ENCODE measurements at places on chromosomes 2 and 18.

- no peak for DNase-seq
Observed at GRCh38 chr2:63053081-63053888, 2.7 kb downstream of the OTX1 start.

DNA sequence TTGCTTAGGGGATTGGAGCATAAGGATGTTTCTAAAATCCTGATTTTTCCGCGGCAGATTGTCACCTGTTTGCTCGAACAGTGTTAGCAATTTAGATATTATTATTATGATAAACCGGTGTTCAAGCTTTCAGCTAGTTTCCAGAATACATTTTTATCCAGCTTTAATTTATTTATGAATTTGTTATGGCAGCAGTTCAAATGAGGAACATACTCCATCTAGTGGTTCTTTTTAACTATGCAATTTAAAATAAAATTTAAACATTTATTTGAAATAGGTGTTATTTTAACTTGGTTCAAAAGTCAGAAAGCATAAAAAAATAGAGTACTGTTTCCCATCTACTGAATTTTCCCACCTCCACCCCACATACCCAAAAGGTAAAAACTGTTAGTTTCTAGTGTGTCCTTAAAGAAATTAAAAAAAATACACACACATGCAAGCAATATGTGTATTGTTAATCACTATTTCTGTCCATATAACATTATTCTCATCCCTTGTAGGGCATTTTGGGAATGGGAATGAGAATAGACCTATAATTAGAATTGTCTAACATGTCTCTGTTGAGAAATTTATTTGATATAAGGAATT, 23.2 kb downstream of the ACOXL start:
- no peak for DNase-seq

- no peak for DNase-seq
Observed at GRCh38 chr2:105315314-105315713, 14.2 kb downstream of the TGFBRAP1 start.

GRCh38 chr18:63145166-63145850, 174.3 kb downstream of the BCL2 start:
- no peak for DNase-seq

GRCh38 chr2:99598441-99598840, 108.6 kb upstream of the REV1 start:
- DNase-seq, result no peak

DNA sequence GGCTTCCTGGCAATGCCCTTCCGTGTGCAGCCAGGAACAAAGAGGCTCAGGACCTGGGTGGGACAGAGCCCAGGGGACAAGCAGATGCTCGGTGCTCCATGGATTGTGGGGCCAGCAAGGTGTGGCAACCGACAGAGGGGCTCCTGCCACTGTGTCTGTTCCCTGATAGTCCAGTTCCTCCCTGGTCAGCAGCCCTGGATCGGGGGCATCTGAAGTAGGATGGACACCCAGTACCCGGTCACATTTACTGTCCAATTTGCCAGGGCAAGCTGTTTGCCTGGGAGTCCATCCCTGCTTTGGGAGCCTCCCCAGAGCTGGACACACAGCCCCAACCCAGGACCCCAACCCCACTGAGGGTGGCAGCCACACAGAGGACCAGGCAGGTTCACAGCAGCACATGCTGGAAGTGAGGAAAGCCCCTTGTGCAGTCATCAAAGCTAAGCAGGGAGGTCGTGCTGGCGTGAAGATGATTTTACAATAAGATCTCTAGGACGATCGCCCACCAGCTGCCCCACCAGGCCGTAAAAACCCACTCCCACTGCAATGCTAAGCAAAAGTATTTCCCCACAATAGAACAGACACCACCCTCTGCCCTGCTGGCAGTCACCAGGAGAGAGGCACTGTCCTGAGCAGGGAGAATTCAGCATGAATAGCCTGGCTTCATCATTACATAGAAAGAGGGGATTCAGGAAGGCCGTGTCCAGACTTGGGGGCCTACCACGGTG, 141.7 kb downstream of the NDUFA10 start:
- DNase-seq, result no peak

DNA sequence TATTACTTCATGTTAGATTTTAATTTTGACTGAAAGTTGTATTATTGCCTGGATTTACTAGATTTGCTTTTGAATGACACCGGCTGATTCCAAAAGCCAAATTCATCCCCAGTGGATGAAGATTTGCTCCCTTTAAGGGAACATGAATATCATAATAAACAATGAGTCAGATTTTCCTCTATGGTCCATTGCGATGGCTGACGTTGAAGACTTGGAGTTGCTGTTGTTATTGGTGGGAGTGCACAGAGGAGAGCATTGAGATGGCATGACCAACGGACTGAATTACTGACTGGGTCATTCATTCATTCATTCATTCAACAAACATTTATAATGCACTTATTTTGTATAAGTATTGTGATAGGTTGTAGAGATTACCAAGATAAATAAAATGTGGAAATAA, 33.4 kb upstream of the LYPD1 start:
- DNase-seq, result no peak

GRCh38 chr2:43212931-43213330, 13.5 kb downstream of the ZFP36L2 start:
- no peak for DNase-seq
